ENCODE measurements at places on chromosomes 4 and X.

- DNase-seq: no peak
Observed at GRCh38 chr4:7037425-7037824, 5.7 kb upstream of the TADA2B start.

- DNase-seq: no peak
Observed at GRCh38 chr4:172865531-172866127, 303.0 kb upstream of the GALNT7 start.

DNA sequence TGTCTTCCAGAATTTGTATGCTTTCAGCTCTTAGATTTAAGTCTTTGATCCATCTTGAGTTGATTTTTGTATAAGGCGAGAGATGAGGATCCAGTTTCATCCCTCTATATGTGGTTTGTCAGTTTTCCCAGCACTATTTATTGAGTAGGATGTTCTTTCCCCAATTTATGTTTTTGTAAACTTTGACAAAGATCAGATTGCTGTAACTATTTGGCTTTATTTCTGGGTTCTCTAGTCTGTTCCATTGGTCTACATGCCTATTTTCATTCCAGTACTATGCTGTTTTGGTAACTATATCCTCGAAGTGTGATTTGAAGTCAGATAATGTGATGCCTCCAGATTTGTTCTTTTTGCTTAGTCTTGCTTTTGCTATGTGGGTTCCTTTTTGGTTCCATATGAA is 60.7 kb downstream of the IL15 start:
- DNase-seq: no peak

GRCh38 chrX:39437670-39438441 is 636.6 kb downstream of the MID1IP1 start:
- no peak for DNase-seq

DNA sequence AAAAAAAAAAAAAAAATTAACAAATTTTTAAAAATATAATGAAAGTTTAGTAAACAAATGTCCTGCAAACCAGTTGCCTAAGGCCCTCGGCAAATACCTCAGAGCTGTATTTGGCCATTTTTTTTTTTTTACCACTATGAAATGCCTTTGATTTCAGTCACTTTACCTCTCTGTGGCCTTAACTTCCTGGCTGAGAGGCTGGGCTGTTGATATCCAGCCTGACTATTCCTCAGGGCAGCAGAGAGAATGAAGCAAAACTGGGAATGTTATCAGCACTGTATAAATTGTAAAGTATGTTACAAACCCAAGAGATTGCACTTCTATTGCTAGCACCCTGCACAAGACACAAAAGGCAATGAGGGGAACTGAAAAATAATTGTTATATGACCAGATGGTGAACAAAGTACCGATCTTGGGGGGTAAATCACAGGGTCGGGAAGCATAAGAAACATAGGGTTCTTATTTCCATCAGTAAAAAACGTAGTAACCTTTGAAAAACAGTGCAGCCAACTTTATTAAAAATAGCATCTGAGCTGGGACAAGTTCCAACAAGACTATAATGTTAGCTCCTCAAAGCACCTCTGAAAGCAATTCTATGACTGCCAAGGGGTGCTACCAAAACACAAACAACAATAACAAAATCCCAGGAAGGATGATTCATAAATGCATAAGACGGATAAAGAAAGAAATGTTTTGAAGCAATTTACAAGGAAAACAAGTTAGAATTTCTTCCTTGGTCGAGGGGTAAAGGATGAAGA is 18.1 kb downstream of the USP46 start:
- no peak for DNase-seq

GRCh38 chrX:437661-438390 is 51.1 kb upstream of the PPP2R3B start:
- DNase-seq: peak; percentile 16

DNA sequence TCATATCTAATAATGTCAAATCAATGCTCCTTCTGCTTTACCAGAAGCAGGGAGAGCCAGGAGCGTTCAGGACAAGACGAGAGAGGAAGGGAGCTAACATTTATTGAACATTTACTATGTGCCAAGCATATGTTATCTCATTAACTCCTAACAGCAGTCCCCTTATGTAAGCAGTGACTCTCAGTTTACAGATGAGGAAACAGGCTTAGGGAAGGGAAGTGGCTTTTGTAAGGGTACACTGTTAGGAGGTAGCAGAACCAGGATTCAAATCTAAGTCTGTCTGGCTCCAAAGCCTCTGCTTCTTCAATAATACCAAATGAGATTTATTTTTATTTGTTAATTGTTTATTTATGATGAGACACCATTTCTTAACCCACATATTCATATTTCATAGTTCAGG is 2.6 kb upstream of the STARD8 start:
- DNase-seq: no peak

DNA sequence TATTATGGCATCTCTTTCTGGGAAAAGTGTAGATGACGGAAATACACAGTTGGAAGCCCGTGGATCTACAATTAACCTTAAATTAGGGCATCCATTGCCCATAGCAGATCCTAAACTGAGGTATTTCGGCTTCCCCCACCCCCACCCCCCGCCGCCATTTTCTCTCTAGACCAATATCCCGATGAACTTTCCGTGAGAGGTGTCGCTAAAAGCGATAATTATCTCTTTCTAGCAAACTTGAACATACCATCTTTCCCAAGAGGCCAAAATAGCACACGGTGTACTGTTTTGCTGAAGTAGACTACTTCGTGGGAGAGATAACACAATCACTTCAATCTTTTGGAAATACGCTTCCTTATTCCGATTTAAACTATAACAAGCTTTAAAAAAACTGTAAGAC is 554 bp downstream of the KLHL15 start:
- peak; percentile 32 for DNase-seq

GRCh38 chr4:6763330-6763851 is 19.1 kb upstream of the KIAA0232 start:
- DNase-seq: peak; percentile 39

- no peak for DNase-seq
Observed at GRCh38 chr4:71878376-71878775, 94.5 kb upstream of the GC start.

- peak; percentile 46 for DNase-seq
Observed at GRCh38 chr4:40736910-40737309, 12.8 kb upstream of the NSUN7 start.

GRCh38 chrX:132090403-132091159 is 37.2 kb downstream of the FRMD7 start:
- no peak for DNase-seq

- no peak for DNase-seq
Observed at GRCh38 chr4:57083090-57083489, 27.1 kb downstream of the IGFBP7 start.

GRCh38 chr4:6235012-6235411 is 34.6 kb upstream of the WFS1 start:
- DNase-seq: no peak

GRCh38 chr4:73053076-73053475 is 16.4 kb downstream of the COX18 start:
- no peak for DNase-seq

DNA sequence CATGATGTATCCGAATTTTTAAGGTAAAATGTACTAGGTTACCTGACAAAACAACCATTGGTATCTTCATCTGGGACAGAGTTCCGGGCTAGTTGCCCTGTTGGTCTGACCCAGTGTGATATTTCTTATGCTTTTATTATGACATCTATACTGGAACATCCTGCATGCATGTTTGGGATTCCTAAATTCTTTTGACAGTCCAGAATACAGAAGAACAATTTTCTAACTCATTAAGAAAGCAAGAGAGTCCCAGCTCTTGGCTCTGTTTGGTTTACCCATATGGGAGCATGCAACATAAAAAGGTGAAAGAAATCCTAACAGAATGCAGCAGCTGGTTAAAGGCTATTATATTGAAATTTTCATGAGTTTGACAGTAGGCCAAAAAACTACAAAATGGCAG is 247.7 kb upstream of the FTHL17 start:
- DNase-seq: no peak

DNA sequence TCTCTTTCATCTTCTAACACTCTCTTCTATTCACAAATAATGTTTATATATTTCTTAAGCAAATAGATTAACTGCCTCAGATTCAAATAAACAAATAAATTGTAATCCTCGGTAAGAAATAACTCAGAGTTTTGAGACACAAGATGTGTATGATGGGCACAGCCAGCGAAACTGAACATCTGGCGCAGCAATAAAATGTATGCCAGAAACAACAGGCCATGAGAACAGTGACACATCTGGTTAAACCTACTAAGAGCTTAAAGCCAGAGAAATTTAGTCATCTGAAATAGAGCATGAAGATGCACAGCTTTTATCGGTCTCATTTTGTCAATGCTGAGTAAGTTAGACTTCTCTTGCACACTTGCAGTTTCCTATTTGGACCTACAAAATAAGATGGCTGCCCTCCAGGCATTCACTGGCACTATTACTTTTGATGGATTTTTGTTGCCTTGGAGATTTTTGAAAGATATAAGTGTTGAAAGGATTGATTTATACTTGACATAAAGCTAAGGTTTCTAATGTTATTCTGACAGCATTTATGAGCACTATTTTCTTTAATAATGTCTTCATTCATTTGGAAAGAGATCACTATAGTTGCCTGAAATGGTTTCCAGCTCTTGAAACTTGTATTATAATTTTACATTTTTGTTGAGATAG is 1444.0 kb downstream of the PCDH18 start:
- DNase-seq: no peak

DNA sequence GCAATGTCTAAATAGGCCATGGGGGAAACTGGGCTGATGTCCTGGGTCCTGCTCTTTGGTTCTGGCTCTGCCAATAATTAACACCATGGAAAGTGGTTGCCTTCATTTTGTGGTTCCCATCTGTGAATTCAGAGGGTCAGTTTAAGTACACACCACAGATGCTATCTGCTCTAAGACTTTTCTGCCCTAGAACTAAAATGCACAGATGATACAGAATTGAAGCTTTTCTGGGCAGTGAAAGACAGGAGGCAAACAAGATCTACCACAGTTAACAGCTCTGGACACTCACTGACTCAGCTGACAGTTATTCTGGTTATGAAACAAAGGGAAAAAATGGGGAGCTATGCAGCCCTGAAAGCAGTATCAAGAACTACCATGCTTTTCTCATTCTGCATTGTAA is 37.3 kb downstream of the APBB2 start:
- no peak for DNase-seq

DNA sequence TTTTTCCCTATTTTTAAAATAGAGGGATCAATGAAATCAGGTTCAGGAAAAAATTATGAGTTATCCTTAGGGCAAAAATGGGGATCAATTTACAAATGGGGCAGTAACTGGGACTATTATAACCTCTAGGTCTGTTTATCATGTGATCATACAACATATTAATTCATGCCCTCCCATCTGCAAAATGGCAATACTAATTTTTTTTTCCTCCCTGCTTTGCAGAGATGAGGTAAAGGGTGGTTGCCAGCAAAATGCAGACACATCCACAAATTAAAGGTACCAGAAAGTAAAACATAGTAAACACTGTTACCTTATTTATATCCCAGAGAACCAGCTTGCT is 467 bp downstream of the HSD17B11 start:
- no peak for DNase-seq

DNA sequence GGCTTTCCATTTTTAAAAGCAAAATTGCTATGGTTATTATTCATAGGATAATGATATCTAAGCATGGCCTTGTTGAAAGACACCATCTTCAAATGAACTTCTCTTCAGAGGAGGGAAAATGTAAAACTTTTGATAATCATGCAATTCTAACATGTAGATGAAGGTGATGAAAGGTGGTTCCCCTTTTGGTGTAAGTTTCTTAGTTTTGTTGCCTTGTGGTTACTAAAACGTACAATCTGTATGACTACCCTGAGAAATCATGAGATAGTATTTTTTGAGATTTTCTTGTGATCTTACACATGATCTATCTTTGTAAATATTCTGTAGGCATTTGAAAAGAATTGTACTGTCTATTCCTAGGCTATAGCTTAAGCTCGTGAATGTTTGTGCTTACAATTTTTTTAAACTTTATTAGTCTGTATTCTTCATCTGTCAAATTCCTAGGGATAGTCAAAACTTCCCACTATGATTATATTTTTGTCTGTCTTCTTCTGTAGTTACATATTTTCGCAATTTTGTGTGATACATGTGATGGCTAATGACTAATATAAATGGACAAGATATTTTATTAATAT is 47.5 kb downstream of the PTPN13 start:
- peak; percentile 34 for DNase-seq

DNA sequence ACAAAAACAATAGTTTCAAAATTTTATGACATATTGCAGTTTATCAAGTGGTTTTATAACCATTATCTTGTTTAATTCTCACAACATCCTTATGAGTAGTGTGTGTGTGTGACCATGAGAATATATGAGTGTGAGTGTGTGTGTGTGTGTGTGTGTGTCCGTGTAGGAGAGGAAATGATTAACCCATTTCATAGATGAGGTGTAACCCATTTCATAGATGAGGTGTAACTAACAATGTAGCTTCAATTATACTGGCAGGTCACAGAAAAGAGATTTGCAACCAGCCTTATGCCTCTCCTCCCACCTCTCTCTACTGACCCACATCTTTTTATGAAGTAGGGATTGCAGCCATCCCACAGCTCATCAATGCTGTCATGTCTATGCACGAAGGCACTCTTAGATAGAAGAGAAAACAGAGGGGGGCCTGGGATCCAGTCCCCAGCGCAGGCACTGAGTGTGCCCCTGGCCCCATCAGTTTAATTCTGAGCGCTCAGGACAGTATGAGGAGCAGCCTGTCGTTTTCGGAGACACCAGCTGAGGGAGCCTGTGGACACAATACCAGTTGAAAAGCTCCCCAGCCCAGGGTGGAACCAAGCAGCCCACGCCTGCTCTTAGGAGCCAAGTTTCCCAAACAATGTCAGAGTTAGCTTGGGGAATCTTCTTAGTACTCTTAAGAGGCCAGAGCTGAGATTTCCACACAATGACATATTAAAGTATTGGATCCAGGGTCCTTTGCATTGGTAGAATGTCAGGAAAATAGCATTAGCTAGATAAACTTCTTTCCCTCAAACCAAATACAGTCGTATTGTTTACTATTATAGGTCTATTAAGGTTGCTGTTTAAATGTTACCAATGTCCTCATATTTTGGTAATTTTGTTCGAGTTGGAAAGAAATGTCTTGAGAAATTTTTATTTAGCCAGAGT is 88.6 kb downstream of the PALLD start:
- peak; percentile 47 for DNase-seq

DNA sequence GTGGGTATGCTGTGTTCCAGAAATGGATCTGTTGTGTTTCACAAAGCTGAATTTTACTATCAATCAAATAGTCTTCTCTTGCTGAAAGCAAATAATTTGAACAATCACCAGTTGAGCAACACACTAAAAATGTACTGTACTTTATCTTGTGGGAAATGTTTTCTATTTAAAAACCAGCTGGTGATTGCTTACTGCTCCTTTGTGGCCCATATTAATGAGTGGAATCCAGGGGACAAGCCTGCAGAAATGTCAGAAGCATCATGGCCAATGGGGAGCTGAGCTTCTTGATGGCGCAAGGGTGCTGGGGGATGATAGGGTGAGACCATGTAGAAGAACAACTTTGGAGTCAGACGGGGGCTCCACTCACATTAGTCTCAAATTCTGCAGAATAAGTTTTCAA is 346.2 kb downstream of the ARHGAP10 start:
- DNase-seq: no peak

Data from KBM-7 (cell line).